ENCODE measurements at places on chromosomes 11 and 22. TPM values are rescaled to one million over a fixed set of nuclear protein-coding genes. Genes with fewer than 3 reads are reported as not detected.

DNA sequence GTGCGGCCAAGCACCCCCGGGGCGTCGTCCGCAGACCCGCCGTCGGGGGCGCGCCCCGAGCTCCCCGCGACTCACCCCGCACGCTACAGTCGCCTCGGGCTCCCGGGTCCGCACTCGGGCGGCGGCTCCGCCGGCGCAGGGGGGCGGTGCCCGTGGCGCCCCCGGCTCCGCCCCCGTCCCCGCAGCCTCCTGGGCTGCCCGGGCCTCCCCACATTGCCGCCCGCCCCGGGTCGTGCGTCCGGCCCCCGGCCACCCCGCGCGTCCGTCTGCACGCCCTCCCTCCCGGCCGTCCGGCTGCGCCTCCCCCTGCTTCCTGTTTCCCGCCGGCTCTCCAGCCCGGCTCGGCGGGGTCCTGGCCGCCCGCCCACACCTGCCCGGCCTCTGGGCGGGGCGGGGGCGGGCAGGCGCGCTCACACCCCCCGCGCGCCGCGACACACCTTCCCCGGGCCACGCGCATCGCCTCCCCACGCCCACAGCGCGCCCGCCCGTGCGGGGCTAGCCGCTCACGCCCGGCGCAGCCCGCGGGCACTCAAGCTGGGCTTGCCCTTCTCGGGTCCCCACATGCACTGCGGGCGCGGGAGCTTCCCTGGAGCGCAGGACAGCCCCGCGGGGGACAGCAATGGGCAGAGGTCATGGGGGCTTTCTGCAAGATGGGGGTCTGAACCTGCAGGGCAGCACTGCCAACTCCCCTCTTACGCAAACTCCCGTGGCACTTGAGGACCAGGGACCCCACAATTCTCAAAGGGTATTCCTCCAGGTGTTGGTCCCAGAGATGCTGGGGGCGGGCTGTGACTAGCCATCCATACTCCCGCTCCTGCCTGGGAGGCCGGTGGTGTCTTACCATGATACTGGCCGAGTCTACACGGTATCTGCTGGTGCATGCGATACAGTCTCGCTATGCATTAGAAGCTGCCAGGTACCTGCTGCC is at the start of gene CARD10:
CARD10 (minus strand) TSS at position 148 of the 928 bp plus-strand sequence. CDS start 215 bp downstream, outside the sequence.
- DNase-seq = no peak

- DNase-seq = no peak
Measured at GRCh38 chr11:106601684-106602297, 416.5 kb downstream of the GUCY1A2 start.

- DNase-seq = no peak
Measured at GRCh38 chr11:76313913-76314740, 66.8 kb downstream of the THAP12 start.

DNA sequence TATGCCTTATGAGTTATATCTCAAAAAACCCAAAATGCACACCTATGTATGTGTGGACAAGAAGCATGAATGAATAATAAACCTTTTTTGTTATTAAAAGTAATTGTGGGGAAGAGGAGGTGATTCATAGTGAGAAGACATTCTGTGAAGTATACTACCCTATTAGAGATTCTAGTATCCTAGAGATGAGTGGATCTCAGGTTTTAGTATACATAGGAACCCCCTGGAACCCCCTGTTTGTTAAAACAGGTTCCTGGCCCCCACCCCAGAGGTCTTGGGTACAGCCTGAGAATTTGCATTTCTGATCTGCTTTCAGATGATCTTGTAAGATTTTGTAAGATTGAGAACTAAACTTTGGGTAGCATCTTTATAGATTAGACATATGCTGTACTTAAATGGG is 17.5 kb downstream of the NUCB2 start:
- DNase-seq = no peak

GRCh38 chr11:48093795-48094642 is 113.7 kb downstream of the PTPRJ start:
- no peak for DNase-seq

- DNase-seq = no peak
Measured at GRCh38 chr11:63970902-63971301, 3.5 kb upstream of the COX8A start.

Gene IGHMBP2
- 15.5 TPM for polyA plus RNA-seq

Gene SSTR3
- 0.68 TPM for polyA plus RNA-seq

DNA sequence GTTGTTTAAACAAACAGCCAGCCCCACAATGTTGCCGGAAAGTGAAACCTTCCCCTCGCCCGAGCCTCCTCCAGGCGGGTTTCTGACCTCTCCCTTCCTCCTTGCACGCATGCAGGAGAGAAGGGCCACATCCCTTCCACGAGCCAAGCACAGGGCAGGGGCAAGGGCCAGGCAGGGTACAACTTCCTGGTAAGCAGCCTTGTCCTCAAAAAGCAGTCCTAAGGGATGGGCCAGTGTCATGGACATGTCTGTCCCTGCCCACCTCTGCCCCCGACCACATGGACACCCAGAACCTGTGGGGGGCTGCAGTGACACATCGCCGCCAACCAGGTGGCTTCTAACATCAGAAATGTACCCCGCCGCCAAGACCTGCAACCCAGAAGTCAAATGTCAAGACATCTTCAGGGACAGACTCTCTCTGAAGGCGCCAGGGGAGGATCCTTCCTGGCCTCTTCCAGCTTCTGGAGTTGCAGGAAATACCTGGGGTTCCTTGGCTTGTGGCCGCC is 145.3 kb downstream of the CRYBB2 start:
- DNase-seq = no peak

Gene CASP5
- polyA plus RNA-seq = not detected

DNA sequence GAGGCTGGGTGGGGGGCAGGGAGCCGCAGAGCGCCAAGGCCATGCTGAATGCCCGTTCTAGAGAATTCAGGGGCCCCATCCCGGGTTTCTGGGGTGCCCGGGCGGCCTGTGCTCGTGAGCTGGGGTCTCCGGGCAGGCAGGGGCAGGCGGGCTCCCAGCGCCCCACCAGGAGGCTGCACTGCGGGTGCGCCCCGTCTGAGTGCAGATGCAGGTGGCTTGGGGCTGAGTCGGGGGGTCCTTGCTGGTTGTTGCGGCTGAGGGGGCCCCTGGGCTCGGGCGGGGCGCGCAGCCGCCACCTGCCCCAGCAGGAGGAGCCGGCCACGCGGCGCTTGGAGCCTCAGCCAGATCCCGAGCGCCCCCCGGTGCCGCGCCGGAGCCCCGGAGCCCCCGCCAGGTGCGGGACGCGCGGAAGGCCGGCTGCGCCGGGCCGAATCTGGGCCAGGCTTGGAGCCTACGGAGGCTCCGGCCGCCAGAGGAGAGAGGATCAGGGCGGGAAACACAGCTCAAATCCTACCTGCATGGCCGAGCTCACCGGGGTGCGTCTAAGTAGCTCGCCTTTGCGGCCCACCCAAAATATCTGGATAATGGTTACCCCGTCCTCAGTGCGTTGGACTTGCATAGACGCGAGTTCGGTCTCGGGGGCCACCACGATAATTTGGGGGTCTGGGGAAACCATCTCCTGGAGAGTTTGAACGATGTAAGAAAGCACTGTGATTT is 590 bp upstream of the IGF2 start:
- no peak for DNase-seq

- no peak for DNase-seq
Measured at GRCh38 chr11:5737091-5737490, 843 bp downstream of the OR56B1 start.

All from renal cortex interstitium (tissue), 15 donors.